ENCODE measurements at places on chromosomes 4 and X. TPM values are rescaled to one million over a fixed set of nuclear protein-coding genes. Genes with fewer than 3 reads are reported as not detected.

The JAKMIP1 gene
- not detected for total RNA-seq

The USP17L12 gene
- total RNA-seq, result not detected

The SMIM14 gene
- total RNA-seq, result 61.5 TPM

The MAGEA4 gene
- total RNA-seq, result not detected

The ERAS gene
- total RNA-seq, result not detected

The TMEM31 gene
- total RNA-seq, result not detected

The GIMD1 gene
- not detected for total RNA-seq

The LGI2 gene
- under 0.01 TPM for total RNA-seq

The PROM1 gene
- not detected for total RNA-seq

The DRP2 gene
- total RNA-seq, result 0.59 TPM

The TCP11X2 gene
- not detected for total RNA-seq

DNA sequence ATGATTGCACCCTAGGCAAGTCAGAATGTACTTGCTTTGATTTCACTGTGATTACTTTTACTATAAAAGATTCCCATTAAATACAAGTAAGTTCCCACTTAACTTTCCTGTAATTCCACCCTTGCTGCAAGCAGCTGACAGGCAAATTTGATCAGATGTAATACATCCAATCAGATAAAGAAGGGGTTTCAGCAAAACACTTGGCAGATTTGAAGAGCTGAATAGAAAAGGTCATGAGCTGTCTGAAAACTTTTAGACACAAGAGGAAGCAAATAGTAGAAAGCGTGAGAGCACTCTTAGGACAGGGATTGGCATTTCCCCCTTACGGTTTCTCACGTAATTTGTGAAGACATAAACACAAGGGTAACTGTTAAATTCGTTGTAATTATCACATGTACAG is 22.8 kb downstream of the HSD17B13 start:
- DNase-seq, result no peak

DNA sequence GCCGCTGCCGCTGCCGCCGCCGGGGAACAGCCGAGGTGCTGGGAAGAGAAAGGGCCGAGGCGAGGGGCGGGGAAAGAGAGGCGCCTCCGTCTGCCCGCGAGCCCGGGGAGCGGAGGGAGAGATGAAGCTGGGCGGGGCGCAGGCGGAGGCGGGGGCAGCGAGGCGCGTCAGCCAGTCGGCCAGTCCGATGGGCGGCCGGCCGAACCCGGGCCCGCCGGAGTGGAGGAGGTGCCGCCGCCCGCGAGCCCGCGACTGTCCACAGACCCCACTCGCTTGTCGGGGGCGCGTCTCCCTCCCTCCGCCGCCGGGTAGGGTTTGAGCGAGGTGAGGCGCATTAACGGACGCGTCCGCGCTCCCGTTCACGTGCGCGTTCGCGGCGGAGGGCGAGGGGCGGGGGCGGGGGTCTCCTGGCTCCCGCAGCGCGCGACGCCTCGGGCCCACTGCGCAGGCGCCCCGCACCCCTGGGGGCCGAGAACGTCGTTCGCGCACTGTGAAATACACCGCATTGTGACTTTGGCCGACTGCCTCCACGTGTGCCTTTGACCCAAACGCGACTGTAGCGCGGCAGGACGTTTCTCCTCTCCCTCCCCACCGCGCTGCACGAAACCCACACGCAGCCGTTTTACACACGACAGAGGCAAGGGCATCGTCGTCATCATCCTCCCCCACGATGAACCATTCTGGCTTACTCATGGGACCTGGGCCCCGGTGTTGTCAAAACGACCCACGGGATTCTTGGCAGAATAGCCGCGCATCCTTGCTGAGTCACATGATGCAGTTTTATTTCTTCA is at the start of gene NUDT11:
Gene NUDT11, minus strand, starts transcription at position 92 of the 791 bp plus-strand sequence. CDS start 148 bp downstream, outside the sequence.
- peak; percentile 87 for DNase-seq

DNA sequence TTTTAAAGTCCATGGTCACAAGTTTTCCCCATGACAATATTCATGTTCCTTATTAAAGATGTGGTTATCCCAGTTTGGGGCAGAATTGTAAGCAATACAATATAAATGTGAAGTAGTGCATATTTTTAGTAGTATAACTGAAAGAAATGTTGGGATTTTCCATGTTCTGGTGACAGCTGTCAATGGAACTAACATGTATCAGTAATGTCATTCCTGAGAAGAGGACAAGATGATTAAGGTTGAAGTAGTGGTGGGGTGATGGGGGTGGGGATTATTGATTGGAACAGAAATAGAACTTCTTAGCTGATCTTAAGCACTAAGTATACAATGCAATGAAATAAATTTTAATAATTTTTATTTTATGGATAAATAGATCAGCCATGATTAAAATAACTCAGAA is 81.6 kb downstream of the PDHA2 start:
- DNase-seq, result no peak

DNA sequence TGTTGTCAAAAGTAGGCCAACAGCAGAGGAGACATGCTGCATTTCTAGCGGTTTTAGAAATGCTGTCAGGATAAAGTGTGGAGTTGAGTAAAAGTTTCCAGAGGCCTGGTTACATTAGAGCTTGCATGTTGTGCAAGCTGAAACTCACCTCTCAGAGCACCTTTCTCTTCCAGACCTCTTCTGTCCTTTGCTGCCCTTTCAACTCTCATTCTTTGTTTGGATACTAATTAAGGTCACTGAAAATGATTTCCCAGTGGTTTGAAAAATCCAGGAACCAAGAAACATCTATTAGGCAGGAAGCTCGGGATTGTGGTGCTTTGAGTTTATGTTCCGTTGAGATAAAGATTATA is 426.6 kb downstream of the MAPK10 start:
- DNase-seq, result no peak

DNA sequence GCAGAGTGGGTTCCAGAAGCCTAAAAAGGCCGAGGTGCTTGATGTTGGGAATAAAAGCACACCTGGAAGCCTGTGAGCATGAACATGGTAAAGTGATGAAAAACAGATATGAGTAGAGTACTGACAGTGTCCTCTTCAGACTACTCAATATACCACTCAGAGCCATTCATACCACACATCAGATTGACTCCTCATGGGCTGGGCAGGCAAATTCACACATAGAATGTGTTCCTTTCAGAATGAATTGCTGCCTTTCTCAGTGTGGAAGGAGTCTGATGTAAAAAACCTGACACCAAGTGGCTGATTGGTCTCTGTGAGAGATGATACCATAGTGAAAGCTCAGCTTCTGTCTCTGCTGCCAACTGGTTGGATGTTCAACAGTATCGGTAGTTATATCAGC is 442.7 kb downstream of the RAPGEF2 start:
- no peak for DNase-seq

- no peak for DNase-seq
These were observed 216.3 kb downstream of the KCTD8 start for GRCh38 chr4:44232262-44232661.

DNA sequence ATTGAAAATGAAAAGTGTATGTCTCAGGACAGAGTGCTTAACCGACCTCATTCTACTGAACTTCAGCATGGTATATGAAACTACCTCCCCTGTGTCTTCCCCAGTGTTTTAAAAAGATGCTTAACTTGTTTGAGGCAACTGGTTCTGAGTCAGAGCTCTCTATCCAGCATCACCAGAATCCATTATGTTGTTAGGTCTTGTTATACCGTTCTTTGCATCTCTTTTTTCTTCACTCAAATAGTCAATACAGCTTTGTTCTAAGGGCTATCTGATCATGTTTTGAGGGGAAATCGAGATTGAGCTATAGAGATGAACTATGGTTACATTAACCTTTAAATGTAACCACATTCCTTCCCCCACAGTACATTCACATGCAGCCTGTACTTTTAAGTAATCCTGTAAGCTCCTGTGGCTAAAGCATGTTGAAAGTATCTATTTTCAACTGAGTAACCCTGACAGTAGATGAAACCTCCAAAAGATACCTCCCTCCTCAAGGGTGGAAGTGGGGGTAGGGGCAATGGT is 514.4 kb downstream of the RPA4 start:
- peak; percentile 4 for DNase-seq

DNA sequence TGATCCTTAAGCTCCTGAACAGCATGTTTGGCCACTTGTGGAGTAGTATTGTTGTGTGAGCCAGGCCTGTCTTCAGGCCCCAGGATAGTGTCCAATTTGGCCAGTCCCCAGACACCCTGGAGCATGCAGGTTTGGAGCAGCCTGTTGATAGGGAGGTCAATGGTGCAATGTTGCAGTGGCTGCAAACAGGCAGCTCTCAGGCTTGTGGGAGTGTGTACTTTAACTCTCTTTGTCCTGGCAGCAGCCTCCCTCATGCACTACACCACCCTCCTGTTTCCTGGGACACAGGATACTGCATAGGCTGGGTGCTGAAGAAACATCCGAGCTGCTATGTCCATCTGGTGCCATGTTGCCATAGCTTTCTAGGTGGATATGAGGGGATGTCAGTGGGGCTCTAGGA is 24.0 kb downstream of the TECRL start:
- DNase-seq, result no peak

GRCh38 chrX:131779741-131780140 is 235.9 kb downstream of the OR13H1 start:
- no peak for DNase-seq

DNA sequence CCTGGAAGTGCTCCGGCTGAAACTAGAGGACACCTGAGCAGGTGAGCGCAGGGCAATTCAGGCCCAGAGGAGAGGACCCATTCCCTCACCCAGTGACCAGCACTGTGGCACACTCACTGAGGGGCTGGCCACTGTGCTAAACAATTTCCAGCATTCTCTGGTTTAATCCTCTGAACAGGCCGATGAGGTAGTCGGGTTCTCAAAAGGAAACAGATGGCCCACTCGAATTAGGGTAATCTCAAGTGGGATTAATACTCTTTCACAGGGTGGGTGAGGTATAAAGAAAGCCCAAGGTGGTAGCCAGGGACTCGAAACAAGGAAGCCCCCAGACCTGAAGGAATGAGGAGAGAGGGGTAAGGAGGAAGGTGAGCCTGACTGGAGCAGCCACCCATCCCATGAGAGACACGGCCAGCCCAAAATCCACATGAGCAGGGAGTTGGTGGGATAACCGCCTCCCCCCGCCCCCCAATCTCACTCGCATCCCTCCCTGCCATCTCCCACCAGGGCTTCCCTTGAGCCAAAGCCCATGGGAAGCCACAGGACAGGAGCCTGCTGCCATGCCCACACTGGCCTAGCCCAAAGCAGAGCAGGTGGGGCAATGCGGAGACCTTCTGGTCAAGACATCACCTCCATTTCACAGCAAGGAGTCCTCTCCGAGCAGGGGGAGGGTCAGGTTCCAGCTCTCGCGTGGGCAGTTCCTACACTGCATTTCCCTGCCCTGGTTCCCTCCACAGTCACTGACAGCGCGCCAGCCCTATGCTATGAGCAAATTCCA is 55.0 kb downstream of the SH3KBP1 start:
- no peak for DNase-seq

DNA sequence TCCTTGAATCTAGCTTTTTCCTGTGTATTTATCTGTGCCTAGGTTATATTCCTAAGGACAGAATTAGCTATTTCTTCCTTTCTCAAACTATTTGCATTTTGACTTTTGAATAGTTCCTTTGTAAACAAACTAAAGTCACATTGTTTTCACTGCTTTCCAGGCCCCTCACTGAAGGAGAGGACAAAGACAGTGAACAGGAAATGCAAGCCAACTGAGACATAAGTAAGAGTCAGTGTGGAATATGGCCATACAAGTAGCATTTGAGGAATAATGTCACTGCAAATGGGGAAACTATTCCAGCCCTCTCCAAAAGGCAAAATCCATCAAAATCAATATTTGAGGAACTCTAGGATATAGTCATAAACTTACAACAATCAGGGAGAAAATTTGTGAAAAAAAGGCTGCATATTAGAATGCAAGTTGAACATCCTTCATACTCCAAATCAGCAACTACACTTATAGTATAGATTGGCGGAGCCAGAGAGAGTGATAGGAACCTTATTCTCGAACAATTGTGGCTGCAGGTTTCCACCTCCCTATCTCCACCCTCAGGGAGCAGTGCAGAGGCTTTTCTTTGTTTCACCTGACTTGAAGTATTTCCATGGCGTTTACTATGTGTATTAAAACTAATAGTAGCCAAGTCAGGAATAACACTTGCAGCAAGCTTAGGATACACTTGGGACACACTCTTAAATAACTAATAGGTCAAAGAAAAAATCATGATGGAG is 1110.4 kb upstream of the ADGRL3 start:
- DNase-seq, result no peak

- DNase-seq, result peak; percentile 9
These were observed 14.9 kb downstream of the CCSER1 start for GRCh38 chr4:90142081-90142480.

Data from osteoblast (primary cell).